CD8-positive, alpha-beta memory T cell (primary cell): ENCODE measurements at places on chromosomes 6 and 20. TPM values are rescaled to one million over a fixed set of nuclear protein-coding genes. Genes with fewer than 3 reads are reported as not detected.

GRCh38 chr20:53130795-53131194 is 158.6 kb downstream of the TSHZ2 start:
- DNase-seq: no peak

- DNase-seq: no peak
Measured at GRCh38 chr20:41094353-41095055, 42.8 kb upstream of the PLCG1 start.

- DNase-seq: no peak
Measured at GRCh38 chr6:7721649-7722048, 4.2 kb upstream of the BMP6 start.

- DNase-seq: no peak
Measured at GRCh38 chr6:74651948-74652842, 553.7 kb downstream of the COL12A1 start.

PRL gene
- total RNA-seq: not detected
